ENCODE measurements at places on chromosomes 3 and 15.

DNA sequence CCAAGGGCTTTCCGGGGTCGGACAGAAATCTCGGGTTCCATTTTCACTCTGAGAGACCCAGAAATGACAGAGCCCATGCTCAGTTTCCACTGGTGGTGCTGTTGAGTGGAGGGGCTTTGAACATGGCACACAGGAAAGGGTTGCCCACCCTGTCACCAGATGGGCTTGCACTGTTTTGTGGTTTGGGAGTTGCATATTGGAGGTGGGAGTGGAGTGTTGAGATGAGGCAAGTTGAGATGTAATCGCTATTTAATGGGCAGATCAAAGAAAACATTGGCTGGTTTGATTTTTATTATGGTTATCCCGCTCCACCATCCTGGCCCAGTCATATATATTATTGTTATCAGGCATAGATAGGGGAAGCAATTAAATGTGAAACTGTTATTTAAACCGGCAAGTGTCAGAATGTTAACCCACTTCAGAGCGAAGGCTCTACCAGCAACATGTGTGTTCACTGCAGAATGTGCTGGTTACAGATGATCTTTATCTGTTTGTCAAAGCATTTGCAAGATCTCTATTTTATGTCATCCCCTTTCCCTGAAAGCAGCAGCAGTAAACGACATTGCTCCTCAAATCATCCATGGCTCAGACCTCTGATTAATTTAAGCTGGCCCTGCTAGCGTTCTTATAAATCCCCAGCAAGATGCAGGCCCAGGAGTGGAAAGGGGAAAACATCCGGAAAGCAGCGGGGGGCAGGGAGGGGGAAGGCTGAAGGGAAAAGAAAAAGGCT, 58.3 kb upstream of the TSEN2 start:
- no peak for DNase-seq

DNA sequence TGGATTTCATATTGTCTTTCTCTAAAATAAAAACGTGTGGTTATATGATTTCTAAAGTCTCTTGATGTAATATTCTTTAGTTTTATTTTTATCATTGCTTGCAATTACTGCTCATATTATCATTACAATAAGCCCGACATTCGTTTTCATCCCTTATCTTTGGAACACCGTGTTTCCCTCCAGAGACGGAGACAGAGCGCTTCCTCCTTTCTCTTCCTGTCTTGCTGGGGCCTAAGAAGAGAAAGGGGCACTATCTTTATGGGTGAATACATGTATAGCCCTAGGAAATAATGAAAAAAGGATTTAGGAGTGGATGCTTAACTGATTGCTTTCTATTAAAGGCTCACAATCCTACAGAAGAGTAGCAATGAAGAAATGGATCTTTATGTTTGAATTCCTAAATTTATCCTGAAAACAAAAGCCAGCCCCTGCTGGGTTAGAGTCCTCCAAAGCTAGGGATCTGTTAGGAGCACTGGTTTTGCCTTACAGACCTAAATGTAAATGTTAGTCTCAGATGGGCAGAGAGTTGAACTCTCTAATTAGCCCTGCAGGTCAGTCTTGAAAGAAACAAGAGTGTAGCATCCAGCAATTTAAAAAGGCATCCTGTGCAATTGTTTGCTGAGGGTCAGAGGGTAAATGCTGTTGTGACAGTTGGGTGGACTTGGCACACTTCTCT, 145.1 kb downstream of the TP63 start:
- no peak for DNase-seq

- peak; percentile 27 for DNase-seq
Observed at GRCh38 chr3:127964053-127964452, 49.0 kb downstream of the KBTBD12 start.

DNA sequence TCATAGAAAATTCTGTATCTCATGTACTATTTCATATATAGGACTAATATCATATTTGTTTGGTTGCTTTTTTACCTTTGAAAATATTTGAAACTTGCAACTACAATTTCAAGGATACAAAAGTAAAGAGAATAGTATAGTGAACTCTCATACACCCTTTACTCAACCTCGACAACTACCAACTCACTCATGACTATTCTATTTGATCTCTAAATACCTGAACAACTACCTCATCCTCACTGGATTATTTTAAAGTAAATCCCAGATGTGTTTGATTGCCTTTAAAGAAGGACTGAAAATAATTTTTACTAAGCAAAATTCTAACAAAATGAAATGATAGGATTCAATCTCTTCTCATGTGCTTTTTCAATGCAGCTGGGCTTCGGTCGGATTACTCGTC, 12.1 kb downstream of the TMPRSS7 start:
- DNase-seq, result peak; percentile 29

DNA sequence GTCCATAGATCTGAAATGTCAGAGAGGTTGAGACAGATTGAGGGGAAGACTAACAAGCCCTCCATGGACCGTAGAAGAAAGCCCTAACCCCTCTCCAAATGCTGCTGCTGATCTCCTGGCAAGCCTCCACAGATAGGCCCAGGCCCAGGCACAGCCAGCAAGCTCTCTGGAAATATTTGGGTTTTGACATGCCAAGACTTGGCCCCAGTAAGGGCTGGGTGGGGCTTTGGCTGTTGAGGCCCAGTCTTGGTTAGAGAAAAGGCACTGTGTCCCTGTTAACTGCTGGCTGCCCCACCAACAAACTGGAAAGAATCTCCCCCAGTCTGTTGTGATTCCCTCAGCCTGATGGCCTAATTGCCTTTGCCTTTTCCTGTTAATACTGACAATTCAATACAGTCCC, 208.8 kb upstream of the CTDSPL start:
- DNase-seq, result no peak

DNA sequence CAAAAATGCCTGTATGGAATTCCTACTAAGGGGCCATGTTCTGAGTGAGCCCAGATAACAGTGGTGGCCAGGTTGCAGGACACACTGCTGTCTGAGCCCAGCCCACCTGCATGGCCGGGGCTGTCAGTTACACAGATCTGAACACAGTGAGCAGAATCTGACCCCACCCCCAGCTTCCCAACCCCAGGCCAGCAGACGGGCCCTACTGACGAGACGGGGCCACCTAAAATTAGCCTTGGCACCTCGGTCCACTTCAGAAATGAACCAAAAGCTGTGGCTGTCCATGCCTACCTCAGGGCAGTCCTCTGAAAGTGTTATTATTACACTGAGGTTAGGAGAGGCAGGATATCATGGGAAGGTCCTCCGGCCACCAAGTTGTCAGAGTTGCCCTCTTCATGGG, 51.8 kb downstream of the LMCD1 start:
- DNase-seq, result no peak

DNA sequence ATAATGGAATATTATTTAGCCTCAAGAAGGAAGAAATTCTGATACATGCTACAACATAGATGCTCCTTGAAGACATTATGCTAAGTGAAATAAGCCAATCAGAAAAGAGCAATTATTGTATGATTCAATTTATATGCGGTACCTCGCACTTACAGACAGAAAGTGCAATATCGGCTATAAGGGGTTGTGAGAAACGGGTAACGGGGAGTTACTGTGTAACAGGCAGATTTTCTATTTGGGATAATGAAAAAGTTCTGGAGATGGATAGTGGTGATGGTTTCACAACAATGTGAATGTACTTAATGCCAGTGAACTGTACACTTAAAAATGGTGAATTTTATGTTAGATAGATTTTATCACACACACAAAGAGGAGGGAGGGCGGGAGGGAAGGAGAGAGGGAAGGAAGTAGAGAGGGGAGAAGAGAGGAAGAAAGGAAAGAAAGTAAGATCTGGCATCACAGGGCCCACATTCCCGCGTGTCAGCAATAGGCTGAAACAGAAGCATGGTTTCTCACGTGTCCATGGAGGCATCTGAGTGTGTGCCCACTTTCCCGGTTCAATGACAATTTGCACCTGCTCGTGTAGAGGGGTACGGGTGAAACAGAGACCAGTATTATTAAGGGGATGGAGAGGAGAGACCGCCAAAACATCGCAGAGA, 700 bp upstream of the BLM start:
- DNase-seq, result peak; percentile 3

DNA sequence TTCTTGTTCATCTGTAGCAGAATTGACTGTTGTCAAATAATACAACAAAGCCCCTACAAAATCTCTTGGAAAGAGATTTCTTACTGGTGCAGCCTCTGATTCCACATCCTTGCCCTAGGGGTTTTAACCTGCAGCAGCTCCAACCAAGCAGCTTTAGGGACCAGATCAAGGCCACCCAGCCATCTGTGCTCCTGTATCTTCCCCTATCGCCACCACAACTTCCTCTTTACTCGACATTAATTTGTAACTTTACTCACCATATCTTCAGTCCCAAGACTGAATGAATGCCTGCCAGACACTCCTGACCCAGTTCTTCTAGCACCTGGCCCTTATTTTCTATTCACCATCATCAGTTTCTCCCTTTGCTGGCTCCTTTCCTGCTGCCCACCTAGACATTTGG, 156.6 kb upstream of the IL12A start:
- DNase-seq, result no peak

GRCh38 chr15:81811736-81812135, 234.1 kb downstream of the MEX3B start:
- DNase-seq, result no peak

DNA sequence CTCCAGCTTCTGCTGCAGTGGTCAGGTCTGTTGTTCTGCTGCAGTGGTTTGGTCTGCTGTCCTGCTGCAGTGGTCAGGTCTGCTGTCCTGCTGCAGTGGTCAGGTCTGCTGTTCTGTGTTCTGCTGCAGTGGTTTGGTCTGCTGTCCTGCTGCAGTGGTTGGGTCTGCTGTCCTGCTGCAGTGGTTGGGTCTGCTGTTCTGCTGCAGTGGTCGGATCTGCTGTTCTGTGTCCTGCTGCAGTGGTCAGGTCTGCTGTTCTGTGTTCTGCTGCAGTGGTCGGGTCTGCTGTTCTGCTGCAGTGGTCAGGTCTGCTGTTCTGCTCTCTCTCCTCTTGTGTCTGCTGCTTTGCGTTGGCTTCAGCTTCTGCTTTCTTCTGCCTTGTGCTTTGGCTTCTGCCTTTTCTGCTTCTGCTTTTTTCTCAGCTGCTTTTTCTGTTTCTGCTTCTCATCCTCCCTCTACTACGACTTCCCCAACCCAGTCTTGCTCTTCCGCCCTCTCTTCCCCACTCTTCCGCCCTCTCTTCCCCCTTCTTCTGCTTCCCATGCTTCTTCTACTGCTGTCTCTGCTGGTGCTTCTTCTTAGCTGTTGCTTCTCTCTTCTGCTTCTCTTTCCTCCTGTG, 50.7 kb downstream of the FAM43A start:
- DNase-seq, result no peak

DNA sequence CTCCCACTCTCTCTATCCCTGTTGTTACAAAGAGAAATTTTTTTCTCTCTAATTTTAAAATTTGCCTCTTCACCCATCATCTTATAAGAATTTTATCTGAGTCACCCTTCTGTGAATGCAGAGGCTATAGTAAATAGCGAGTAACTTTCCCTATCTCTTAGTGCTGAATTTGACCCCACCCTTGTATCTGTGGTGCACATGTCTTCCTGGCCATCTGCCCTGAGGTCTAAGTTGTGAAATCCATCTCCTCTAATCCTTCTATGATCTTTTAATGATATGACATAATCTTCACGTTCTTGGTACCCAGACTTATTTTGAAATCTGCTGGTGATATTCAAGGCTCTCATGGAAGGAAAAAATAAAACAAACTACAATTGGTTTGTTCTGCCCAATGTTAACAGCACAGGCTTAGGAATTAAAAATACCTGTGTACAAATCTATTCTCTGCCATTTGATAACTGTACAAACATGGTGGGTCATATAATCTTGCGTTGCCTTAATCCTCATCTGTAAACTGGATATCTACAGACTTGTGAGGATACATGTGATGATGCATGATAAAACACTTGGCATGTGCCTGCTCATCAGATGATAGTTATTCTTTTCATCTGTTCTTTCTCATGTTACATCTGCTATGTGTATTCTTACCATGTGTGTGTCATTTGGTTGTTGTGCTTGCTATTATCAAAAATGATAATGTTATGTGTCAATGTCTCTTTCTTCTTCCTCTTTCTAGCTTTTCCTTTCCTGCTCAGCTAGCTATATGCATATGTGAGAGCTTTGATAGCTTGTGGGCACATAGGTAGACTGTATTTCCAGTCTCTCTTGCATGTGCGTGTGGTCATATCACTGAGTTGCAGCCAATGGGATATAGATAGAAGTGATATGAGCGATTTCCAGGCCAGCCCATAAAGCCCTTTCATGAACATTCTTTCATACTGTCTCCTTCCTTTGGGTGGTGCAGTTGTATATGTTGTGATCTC, 13.7 kb upstream of the CCR3 start:
- peak; percentile 95 for DNase-seq

- DNase-seq, result no peak
Observed at GRCh38 chr3:127323581-127323980, 35.7 kb upstream of the PRR20G start.

- no peak for DNase-seq
Observed at GRCh38 chr3:44110648-44111047, 131.0 kb upstream of the TOPAZ1 start.
